ENCODE measurements at places on chromosomes 4 and X.
A peak's percentile ranks its signal among the peaks of the same experiment; 100 is the strongest.

DNA sequence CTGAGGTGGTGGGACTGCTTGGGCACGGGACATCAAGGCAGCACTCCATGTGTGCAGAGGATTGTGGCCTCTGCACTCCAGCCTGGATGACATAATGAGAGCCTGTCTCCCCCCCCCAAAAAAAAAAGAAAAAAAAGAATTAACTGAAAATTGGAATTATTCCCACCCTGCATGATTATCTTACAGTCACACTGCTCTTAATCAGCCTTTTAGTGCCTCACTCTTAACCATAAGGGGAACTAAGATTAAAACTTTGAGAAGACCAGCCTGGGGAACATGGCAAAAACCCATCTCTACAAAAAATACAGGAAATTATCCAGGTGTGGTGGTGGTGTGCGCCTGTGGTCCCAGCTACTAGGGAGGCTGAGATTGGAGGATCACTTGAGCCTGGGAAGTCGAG lies 94.6 kb downstream of the UBE2K start:
- DNase-seq, result no peak

GRCh38 chr4:47106561-47106960 lies 75.2 kb downstream of the GABRB1 start:
- no peak for DNase-seq

GRCh38 chrX:108261549-108262203 lies 170.1 kb downstream of the ATG4A start:
- DNase-seq, result no peak

DNA sequence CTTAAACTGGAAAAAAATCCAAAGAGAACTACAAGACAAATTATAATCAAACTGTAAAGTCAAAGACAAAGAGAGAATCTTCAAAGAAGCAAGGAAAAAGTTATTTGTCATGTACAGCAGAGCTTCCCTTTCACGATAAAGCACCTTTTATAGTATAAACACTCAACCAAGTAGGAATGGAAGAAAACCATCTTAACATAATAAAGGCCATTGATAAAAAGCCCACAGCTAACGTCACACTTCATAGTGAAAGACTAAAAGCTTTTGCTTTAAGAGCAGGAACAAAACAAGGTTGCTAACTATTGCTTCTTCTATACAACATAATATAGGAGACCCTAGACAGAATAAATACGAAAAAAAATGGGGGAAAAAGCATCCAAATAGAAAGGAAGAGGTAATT lies 595.7 kb upstream of the POU3F4 start:
- no peak for DNase-seq

DNA sequence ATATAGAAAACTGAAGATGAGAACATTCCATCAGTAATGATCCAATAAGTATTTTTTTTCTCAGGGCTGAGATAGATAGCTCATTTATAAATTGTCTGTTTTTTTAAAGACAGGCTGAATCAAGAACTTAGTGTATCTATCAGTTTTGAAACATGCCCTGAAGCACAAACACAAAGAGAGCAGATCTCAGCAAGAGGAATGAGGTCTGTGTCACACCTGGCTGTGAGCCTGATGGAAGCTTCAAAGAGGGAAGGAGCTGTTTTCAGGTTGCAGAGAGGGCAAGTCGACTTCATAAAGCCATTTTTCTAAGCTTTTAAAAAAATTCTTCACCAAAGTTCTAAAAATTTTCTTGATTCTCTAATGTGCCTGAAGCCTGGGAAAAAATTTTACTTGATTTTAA lies 434.9 kb downstream of the PDGFC start:
- no peak for DNase-seq

GRCh38 chr4:177923888-177924287 lies 481.7 kb upstream of the AGA start:
- no peak for DNase-seq

DNA sequence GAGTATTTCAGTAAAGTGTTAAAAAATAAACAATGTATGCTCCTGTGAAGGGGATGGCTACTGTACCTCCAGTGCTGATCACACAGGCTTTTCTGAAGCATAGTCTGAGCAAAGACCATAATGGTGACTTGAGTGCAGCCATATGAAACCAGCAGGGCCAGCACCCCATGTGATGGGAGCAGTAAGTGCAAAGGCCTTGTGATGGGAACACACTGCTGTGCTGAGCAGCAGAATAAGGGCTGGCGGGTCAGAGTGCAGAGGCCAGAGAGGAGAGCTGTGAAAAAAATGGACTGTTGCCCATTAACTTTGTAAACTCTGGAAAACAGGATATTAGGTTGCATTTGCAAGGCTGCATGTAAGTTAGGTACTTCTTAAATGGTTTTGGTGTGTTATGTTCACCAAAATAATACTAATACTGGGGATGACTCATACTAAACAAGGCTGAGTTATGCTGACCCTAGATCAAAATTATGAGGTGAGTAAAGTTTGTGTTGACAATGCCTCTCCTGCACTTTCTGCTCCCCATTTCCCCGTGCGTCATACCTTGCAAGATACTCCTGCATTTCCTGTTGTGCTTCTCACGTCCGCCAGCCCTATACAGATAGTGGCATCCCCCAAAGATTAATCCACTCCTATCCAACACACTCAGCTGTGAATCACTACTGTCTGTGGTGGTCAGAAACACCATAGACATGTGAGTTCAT lies 67.0 kb upstream of the FAM9A start:
- DNase-seq, result peak; percentile 6

DNA sequence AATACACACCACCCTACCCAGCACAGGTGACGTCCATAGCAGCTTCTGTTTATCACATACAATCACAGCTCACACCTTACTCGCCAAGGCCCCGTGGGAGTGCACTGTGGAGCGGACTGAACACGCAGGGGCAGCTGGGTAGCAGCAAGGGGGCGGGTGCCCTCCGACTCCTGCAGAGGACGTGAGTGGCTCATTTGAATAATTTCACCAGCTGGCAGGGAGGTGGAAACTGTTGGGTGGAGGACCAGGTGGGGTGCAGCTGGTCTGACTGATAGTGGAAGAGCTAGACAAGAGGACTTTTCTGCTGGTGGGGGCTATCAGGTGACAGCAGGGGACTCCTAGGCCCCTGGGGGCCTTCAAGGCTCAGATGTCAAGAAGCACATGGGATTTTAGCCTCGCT lies 16.3 kb downstream of the MAN2B2 start:
- no peak for DNase-seq

DNA sequence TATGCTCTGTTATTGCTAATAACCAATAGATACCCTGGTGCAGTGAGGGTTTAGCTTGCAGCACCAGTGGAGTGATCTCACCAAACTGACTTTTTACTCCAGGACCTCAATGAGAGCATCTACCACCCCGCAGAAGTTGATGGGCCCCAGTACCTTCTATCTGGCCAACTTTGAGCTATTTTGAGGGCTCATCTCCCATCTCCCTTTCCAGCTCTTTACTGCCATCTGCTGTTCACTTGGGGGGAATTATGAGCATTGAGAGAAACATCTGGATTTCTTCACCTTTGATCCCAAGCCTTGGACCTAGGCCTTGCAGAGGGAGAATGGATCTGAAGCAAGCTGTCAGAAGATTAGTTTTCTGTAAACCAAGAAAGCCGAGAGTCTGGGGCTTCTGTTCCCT lies 143.6 kb downstream of the TMEM164 start:
- DNase-seq, result peak; percentile 47

DNA sequence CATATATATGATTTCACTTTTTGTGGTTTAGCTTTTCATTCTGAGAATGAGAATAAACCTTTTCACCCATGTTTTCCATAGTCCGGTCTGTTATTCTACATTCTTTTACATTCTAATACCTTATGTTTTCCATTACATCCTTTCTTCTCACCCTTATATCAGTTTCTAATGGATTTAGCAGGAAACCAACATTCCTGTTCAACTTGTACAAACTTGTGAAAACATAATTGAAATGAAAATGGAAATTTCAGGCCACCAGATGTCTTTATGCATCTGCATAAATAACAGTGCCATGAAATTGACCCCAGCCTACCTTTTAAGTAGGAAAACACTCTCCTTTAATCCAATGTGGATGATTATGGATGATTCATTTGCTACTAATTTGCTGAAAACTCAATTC lies 494.8 kb upstream of the ZFP42 start:
- no peak for DNase-seq

DNA sequence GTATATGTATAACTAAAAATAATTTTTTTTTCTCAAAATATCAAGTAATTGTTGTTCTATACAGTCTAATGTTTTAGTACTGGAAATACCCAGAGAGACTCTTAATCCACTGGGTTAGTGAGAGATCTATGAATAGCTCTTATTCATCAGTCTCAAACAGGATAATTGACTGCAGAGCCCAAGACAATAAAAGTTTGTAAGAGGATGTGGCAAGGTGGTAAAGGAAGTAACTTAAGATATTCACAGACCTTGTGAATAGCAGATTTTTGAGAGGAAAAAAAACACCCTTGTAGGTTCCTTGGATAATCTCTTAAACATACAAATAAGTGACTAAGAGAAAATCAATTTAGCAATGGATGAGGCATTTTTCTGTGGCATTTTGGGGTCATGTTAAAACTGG lies 210.9 kb upstream of the FAM241A start:
- no peak for DNase-seq

DNA sequence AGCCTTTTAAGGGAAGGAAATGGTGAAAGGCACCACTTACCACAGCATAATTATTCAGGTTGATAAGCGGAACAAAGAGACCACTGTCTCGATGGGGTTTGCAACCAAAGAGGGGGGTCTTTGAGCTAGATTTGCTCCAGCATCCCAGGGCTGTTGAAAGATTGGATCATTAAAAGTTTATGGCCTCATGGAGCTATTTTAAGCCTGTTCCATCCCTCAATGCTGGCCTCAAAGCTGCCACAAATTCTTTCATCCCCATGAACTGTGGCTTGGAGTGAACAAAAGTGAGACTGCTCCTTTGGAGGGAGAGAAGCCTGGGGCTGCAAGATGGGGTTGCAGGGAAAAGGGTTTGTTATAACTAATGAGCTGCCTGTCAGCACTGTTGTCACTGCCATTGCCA lies 209.8 kb downstream of the RTL9 start:
- DNase-seq, result no peak

- peak; percentile 61 for DNase-seq
Observed at GRCh38 chrX:132486599-132487178, 2.1 kb downstream of the MBNL3 start.

DNA sequence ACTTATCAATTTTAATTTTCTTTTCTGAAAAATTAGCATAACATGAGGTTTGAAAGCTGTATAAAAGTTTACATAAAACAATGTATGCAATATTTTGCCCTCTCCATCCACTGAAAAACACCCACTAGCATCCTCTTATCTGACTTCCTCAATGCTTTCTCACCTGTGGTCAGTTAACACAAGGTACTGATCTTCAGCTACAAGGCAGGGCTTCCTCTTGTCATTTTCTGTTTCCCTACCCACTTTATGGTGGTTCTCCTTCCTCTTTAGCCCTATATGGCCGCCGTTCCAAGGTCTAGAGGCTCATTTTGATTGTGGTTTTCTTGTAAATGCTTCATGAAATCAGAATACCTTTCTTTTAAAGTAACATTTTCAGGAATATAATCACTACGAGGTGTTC lies 618.6 kb upstream of the CPEB2 start:
- DNase-seq, result no peak

- no peak for DNase-seq
Observed at GRCh38 chrX:74451450-74452198, 30.3 kb downstream of the SLC16A2 start.

DNA sequence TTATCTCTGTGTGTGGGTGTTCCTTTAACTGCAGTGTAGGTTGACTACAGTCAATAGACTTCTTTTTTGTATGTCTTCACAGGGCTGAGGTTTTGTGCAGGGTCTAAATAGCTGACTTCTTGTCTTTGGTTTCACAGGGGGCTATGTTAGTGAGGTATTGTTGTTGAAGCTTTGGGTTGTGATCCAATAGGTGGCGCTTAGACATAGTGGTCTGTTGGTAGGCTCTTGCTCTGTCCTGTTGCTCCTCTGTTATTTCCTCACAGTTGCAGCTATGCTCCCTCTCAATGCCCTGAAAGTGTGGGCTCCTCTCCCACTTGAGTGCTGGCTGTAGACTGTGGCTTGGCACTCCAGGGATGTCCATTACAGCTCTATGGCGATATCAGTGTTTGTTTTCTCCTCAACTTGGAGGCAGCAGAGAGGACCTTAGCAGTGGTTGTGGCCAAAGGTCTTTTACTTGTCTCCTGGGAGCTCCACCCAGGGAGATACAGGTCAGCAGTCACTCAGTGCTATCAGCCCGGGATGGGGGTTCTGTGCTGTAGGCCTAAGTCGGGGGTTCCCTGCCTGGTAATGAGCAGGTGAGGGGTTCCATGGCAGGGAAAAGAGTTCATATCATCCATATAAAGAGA lies 14.0 kb downstream of the POF1B start:
- DNase-seq, result no peak

DNA sequence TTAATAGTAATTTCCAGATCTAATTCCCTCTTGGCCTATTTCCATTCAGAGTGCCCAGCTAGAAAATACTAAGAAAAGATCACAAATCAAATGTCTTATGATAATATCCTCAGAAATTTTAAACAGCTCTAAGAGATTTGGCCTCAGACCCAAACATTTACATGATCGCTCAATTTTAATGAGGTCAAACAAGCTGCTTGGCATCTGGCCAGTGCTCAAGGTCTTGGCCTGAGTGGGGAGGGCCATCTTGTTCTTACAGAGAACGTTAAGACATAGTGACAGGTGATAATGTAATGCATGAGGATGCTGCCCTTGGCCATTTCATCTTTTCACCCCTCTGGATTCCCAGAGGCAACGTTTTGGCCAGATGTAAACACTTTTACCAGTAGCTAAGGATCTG lies 159.2 kb upstream of the SLC7A11 start:
- no peak for DNase-seq

DNA sequence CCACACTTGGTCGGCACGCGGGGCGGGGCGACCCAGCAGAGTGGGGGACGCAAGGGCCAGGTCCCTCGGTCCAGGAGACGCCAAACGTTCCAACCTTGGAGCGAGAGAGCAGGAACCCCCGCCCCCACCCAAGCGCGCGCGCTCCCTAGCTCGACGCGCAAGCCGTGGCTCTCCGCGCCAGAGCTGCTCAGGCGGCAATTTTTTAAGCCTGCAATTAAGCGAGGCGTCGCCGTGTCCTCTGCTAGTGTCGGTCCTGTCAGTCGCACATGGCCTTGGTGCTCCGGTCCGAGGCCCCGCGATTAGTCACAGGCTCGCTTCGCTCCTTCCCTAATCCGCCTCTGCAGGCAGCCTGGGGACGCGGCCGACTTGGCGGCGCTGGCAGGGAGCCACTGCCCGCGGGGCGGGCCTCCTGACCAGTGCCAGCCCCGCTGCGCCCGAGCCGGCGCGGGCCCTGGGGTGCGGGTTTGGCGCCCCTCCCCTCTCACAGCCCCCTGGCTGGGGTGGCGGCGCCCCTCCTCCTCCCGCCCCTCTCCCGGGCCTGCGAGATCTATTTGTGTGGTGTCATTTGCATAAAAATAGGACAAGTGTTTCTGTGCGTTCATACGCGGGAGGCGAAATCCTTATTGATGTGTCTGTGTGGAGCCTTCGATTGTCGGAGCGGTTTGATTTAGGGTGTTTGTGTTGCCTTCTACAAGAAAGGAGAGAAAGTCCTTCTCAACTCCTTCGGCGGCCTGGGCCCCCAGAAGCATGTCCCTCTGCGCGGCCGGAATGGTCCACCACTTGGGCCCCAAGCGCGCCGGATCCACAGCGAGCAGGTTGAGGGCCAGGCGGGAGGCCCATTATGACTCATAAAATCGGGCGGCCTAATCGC lies 9.8 kb upstream of the BCOR start:
- no peak for DNase-seq

GRCh38 chrX:145751943-145752342 lies 65.7 kb upstream of the SLITRK2 start:
- DNase-seq, result no peak

GRCh38 chr4:159266981-159267868 lies 164.3 kb downstream of the RAPGEF2 start:
- no peak for DNase-seq

Measured in large intestine (tissue), 12 donors.